ENCODE measurements at places on chromosomes 3 and 15. TPM values are rescaled to one million over a fixed set of nuclear protein-coding genes. Genes with fewer than 3 reads are reported as not detected.

The SORD gene
- 5.7 TPM for total RNA-seq

The SMCO1 gene
- total RNA-seq: not detected

The C3orf20 gene
- total RNA-seq: 0.15 TPM

The KCNH8 gene
- total RNA-seq: not detected

The DISP2 gene
- total RNA-seq: 0.05 TPM

The ZNF620 gene
- total RNA-seq: 3.4 TPM

The MYL3 gene
- not detected for total RNA-seq

The ITIH1 gene
- not detected for total RNA-seq

The RTP4 gene
- total RNA-seq: 10.9 TPM

The ECE2 gene
- not detected for total RNA-seq

The AGBL1 gene
- total RNA-seq: not detected

The CCNB2 gene
- 67.3 TPM for total RNA-seq

The HIGD2B gene
- total RNA-seq: 0.25 TPM

The NEK11 gene
- 1.7 TPM for total RNA-seq

The GPR87 gene
- not detected for total RNA-seq

The CCRL2 gene
- total RNA-seq: 5.6 TPM

The INKA1 gene
- 0.45 TPM for total RNA-seq

The GUCA1C gene
- total RNA-seq: not detected

The GOLGA6A gene
- 0.08 TPM for total RNA-seq

The PLEKHO2 gene
- 22.2 TPM for total RNA-seq

The SSUH2 gene
- not detected for total RNA-seq

The CTXN2 gene
- not detected for total RNA-seq

The TM6SF1 gene
- total RNA-seq: 16.6 TPM

The CALML4 gene
- total RNA-seq: 12.3 TPM

The B3GALNT1 gene
- total RNA-seq: 6.5 TPM

The GCSAM gene
- 27.3 TPM for total RNA-seq

The ANO10 gene
- total RNA-seq: 15.6 TPM

The ZBBX gene
- total RNA-seq: not detected

The GP5 gene
- total RNA-seq: 5.2 TPM

The BOC gene
- not detected for total RNA-seq

The TMEM207 gene
- not detected for total RNA-seq

The FAM43A gene
- total RNA-seq: 2.1 TPM

The PLAAT1 gene
- total RNA-seq: not detected

The ROPN1 gene
- total RNA-seq: not detected

The SLC28A1 gene
- total RNA-seq: not detected

The IL17RB gene
- 5.2 TPM for total RNA-seq

The CCDC191 gene
- 4.1 TPM for total RNA-seq

The CPN2 gene
- not detected for total RNA-seq

The UCN2 gene
- total RNA-seq: not detected

The SLC12A8 gene
- 0.68 TPM for total RNA-seq

The NR2F2 gene
- not detected for total RNA-seq

The WNT5A gene
- total RNA-seq: not detected

The UBA7 gene
- total RNA-seq: 207 TPM

The P2RY12 gene
- not detected for total RNA-seq

The DCLK3 gene
- total RNA-seq: not detected

The ABI3BP gene
- not detected for total RNA-seq

The SHF gene
- total RNA-seq: 1.7 TPM

The PTX3 gene
- total RNA-seq: not detected

The SLC22A13 gene
- total RNA-seq: 0.50 TPM

The LRRK1 gene
- total RNA-seq: 1.2 TPM

The SOX14 gene
- total RNA-seq: not detected

The PYGO1 gene
- total RNA-seq: not detected

The RAD51 gene
- 44.5 TPM for total RNA-seq
